ENCODE measurements at places on chromosomes 2 and 18.

DNA sequence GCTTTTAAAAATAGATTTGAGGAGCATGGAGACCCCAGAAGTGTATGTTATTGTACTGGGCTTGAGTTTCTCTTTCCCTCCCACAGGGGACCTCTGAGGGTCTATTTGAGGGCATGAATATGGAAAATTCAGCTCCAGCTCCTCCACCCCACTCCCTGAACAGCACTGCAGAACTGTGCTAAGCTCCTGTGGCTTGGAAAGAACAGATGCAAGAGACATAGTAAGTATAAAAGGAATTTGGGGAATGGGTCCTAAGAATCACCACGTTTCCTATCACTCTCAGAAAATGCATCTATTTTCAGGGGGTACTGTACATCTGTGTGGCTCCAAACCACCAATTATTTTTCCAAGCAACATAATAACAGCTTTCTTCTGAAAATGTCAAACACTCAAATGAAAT lies 416.1 kb downstream of the ZNF521 start:
- no peak for DNase-seq

DNA sequence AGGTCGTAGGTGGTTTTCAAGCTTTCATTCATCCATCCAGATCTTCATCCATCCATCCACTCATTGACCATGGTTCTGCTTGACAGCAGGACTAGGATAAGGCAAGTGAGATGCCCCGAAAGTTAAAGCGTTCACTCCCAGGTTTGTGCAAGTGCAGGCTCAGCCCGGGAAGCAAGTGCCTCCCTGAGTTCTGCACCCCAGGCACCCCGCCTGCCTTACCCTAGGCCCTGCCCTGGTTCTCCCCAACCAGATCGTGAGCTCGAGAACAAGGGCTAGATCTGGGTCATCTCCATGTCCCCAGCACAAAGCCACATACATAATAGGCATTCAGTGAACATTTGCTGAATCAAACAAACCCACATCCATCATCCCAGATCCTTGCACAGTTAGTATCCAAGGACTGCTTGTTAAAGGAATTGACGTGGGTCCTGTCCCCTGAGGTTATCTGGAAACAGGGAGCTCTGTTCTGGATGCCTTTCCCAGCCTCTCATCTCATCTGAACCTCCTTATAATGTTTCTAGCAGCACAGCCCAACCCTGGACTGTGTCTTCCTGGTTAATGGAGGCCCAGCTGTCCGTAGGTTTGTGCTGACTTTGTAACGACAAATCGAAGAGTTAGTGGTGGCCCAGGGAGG lies 116.1 kb upstream of the GPC1 start:
- DNase-seq = no peak

- no peak for DNase-seq
Observed at GRCh38 chr18:21741562-21742314, 1.1 kb downstream of the MIB1 start.

- DNase-seq = no peak
Observed at GRCh38 chr2:120624738-120625446, 110.8 kb upstream of the GLI2 start.

GRCh38 chr2:233234264-233234663 lies 17.2 kb upstream of the ATG16L1 start:
- no peak for DNase-seq
